ENCODE measurements at places on chromosomes 1 and 21.

GRCh38 chr1:57621776-57622175, 197.9 kb upstream of the DAB1 start:
- no peak for DNase-seq

DNA sequence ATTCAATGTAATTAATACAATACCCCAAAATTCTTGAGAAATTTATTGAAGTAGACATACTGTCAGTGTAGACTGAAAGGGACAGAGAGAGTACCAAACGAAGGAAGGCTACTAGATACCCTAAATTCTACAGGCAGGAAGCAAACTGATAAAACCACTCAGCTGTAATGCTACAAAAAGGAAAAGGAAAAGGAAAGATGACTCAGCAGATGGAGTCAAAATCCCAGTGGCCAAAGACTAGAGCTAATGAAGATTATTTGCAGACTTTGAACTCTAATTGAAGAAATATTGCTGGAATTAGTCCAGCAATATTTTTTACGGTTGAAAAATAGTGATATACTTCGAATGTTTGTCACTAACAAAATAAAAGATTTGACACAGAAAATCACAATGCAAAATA, 671.9 kb downstream of the BRINP3 start:
- DNase-seq: no peak

- DNase-seq: no peak
Measured at GRCh38 chr1:117608758-117609157, 2.9 kb downstream of the TENT5C start.

DNA sequence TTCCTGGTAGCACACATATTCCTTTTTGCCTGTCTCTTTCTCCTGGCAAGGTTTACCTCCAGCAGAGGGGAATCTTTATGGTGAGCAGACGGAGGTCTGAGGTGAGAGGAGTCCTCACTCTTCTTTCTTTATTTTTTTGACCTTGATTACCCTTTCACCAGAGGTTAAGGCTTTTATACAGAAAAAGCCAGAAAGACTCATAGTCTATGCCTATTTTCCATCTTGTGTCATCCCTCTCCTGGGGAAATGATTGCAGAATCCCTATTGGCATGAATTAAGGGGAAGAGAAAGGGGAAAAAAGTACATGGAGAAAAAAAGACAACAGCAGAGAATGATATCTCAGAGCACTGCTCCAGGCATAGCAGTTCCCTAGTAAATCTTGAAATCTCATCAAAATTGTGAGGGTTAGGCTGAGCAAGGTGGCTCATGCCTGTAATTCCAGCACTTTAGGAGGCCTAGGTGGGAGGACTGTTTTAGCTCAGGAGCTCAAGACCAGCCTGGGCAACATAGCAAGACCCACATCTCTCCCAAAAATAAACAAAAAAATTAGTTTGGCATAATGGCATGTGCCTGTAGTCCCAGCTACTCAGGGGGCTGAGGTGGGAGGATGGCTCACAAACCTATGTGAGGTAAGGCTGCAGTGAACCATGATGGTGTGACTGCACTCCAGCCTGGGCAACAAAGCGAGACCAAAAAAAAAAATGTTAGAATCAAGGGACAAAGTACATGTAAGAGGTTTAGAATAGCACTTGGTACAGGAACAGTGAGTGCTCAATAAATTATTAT, 1.2 kb upstream of the XPR1 start:
- no peak for DNase-seq

DNA sequence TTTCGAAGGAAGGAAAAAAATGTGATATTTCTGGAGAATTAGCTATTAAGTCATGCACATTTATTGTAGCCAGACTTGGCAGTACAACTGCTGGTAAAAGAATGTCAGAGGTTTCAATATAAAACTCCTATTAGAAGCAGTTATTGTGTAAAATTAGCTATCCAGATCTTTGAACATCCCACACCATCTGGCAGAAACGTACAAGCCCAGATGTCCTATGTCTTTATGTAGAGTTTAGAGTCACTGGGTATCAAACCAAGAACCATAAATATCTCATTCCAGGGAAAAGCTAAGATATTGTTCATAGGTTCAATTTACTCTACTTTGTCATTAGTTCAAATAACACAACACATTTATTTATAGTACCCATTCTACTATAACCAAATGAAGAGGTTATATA, 31.4 kb downstream of the OLFM3 start:
- DNase-seq: no peak

DNA sequence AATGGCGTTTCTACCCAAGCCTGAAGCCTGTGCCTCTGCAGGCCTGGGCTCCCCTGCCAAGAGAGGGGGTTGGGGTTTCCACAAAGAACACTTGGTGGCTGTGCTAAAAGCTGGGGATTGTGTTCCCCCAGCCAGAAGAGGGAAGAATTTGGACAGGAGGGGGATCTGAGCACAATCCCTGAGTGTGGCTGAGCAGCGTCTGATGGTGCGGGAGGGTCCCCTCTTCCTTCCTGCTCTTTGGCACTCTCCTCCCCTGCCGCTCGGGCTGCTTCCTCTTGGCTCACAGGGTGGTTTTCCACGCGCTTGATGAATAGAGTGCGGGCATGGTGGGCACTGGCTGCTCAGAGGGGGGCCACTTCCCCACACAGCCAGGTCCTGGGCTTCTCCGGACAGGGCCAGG, 3.7 kb downstream of the GPR37L1 start:
- DNase-seq: no peak

DNA sequence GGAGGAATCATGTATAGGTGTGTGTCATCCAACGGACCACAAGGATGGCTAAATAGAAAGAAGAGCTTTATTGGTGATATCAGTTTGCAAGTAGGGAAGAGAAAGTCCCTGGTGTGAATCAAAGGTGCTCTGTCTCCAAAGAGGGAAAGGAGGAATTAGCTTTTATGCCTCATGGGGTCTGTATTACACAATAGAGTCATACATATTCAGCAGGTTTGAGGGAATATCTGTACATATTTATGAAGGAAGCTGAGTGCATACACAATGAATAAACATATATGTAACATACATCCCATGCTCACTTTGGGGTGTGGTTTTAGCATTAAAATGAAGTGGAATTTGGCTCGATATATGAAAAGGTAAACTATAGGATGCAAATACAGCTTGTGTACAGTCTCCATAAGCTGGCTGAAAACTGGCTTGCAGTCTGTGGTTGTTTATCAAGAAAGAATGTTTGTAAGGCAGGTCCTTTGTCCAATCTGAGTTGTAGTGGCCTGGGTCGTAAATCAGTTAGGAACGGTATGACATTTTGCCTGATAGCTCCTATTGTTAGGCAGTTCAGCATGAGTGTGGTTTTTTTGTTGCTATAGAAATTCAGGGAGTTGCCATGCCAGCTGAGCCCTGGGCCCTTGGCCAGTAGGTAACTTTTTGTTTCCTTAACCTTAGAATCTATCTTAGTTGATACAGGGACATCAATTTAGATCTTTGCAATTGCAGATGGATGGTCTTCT, 198.0 kb upstream of the ZP4 start:
- no peak for DNase-seq

DNA sequence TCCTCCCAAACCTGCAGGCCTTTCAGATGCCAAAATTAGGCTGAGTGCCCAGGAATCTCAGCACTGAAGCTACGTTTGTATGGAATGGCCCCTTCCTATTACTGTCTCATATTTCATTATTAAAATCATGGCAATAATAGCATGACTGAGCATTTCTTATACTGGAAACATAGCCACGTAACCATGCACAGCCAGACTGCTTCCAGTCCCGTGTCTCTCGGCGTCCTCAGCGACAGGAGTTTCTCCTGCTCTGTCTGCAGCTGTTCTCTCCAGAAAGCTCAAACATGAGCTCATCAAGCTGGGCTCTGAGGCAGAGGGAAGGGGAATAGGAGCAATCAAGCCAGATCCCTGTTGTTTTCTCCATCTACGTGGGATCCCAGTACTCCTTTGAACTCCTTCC, 104.0 kb downstream of the CDC7 start:
- DNase-seq: no peak

DNA sequence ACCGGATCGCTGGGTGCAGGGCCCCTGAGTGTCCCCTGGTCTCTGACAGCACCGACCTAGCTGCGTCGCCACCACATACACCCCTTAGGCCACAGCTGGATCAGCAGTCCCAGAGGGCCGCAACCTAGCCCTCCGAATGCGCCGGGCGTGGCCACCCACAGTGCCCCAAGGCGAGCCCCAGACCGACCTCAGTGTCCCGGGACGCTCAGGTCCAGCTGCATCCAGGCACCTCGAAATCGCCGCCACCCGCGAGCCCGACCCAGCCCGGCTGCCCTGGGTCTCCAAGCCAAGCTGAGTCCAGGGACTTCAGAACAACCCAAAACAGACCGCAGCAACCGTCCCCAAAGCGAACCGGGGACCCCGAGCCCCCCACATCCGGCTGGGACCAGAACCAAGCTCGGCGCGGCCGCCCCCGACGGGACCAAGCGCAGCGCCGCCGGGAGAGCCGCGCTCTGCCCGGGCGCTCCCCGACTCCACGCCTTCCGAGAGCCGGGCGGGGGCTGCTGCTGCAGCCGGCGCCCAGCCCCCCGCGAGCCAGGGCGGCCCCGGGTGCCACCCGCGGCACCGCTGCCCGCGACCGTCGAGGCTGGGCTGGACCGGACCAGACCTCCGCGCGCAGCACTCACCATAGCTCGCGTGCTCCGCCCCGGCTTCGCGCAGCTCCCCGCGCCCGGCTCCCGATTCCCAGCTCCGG, 54.6 kb upstream of the ECE1 start:
- DNase-seq: no peak

- DNase-seq: peak; percentile 75
Measured at GRCh38 chr1:177181631-177182291, 11.0 kb downstream of the BRINP2 start.

GRCh38 chr1:54001591-54001990, 16.4 kb downstream of the LDLRAD1 start:
- DNase-seq: no peak

- no peak for DNase-seq
Measured at GRCh38 chr1:76583235-76583868, 283.9 kb upstream of the ST6GALNAC5 start.

- DNase-seq: no peak
Measured at GRCh38 chr21:42530167-42530518, 16.5 kb downstream of the SLC37A1 start.

DNA sequence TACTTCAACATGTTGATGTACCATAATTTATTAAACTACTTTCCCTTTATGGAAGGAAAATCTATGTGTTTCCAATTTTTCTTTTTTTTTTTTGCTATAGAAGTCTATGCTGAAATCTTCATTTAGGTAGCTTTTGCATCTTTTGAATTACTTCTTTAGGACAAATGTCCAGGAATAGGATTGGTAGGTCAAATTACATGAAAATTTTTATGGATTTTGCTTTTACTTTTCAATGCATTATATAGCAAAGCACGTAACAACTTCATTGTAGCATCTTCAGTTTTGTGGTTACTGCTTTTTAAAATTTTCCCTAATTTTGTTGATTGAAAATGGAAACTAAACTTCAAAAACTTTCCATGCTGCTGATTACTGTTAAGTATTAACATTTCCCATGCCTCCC, 12.0 kb upstream of the PLA2G2C start:
- no peak for DNase-seq

All from cerebellum (tissue), 4 donors.